ENCODE measurements at places on chromosomes 3 and 15.

DNA sequence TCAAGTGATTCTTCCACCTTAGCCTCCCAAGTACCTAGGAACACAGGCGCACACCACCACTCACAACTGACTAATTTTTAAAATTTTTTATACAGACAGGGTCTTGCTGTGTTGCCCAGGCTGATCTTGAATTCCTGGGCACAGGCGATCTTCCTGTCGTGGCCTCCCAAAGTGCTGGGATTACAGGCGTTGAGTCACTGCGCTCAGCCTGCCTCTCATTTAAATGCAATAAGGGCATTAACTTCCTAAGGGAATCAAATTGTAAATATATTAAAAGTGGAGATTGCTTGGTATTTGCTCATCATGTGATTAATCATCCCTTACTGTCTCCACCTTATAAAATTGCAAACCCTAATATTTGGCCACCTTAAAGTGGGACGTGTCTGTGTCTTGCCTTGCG, 65.2 kb downstream of the PGPEP1L start:
- DNase-seq, result no peak

- no peak for DNase-seq
These were observed 122.1 kb upstream of the IQSEC1 start for GRCh38 chr3:13195374-13195773.

DNA sequence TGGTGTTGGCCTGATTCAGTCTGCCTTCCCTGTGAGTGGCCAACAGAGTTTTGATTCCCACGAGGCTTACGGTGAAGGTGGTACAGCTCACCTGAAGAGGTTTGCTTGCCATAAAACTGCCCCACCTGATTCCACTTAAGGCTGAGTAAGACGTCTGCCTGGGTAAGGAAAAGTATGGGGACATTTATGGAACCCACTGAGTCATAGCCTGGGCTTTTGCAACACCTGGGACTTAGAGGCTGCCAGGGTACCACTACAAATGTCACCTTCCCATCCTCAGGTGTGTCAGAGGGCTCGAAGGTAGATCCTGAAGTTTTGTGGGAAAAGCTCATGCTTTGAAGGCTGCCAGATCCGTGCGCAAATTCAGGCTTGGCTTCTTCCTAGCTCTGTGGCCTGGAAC, 56.9 kb upstream of the SLCO2A1 start:
- DNase-seq, result no peak

DNA sequence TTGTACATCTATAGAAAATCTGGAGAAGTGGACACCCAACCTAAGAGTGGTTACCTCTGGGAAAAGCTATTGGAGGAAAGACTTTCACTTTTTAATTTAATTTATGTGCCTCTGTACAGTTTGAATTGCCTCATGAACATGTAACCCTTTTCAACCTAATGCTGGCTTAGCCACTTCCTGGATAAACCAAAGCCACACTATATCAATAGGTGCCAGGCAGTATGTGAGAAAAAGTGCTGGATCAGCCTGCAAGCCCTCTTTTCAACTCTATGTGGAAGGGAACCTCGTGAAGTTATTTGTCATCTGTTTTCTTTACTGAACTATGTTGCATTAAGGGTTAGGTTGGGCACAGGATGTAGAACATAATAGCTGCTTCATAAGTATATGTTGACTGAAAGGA, 9.3 kb upstream of the TOPAZ1 start:
- DNase-seq, result no peak

DNA sequence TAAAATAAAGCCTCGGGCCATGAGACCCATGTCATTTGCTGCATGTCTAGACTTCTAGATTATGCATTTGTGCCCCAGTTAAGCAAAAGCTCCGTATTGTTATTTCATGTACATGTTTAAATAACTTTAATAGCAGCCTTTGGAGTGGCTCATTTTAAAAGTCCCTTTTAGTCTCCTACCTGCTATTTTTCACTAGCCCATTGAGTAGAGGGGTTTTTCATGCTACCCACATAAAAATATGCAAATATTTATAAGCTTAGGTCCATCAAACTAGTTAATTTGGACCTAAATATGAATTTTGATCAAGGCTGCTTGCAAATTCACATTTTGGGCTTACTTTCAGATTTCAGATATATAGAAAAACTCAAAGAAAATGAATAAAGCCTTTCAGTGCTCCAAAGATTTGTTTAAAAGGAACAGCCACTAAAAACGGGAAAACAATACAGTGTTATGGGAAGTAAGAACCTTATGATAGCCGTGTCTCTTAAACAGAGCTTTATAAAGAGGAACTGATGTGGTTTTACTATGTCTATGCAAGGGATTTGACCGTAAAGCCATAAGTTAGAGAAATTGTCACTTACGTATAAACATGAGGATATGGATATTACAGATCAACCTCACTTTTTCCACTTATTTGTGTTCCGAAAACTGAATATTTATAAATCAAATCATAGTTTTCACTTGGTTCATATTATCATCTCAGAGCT, 30.0 kb downstream of the FILIP1L start:
- DNase-seq, result no peak

GRCh38 chr3:45409921-45410320, 21.5 kb downstream of the LARS2 start:
- no peak for DNase-seq

DNA sequence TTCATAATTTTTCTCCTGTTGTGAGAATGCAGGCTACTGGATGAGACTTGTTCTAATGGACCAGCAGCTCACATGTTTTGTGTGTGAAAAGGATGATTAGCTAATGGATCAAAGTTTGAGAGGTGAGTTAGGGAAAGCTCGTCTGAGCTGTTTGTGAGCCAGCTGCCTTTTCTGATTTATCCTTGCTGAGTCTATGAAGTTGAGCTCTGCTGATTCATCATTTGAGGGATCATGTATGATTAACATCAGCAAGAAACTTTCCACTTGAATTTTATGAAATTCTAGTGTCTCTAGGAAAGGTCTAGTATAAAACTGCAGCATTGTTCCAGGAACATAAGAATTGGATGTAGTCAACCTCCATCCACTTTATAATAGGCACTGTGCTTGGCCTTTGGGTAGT, 698.7 kb downstream of the NTRK3 start:
- no peak for DNase-seq

- DNase-seq, result no peak
These were observed 73.1 kb downstream of the WDR76 start for GRCh38 chr15:43899928-43900327.

DNA sequence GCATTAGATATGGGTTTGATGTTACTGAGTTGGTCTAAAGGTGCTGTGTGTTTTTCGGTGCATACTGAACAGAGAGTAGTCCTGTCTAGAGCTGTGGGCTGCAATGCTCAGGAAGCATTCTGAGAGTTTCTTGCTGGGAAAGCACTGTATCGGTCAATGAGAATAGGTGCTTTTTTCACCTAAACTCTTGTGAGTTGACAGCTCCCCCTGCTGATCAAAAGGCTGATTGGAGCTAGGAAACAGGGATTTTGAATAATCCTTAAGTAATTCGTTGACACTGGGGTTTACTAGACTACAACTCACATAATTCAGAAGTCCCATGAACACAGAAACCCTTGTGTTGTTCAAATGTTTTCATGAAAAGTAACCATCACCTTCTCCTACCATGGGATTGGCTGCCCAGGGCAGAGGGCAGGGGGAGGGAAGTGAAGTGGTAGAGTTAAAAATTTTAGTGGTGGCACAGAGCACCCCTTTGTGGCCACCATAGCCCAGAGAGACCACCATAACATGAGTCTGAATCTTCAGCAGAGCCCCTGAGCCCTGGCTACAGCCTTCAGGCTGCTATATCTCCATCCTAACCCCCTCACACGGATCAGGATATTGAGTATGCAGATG, 13.0 kb upstream of the MANF start:
- peak; percentile 52 for DNase-seq

GRCh38 chr15:39887832-39888231, 32.2 kb downstream of the GPR176 start:
- no peak for DNase-seq

DNA sequence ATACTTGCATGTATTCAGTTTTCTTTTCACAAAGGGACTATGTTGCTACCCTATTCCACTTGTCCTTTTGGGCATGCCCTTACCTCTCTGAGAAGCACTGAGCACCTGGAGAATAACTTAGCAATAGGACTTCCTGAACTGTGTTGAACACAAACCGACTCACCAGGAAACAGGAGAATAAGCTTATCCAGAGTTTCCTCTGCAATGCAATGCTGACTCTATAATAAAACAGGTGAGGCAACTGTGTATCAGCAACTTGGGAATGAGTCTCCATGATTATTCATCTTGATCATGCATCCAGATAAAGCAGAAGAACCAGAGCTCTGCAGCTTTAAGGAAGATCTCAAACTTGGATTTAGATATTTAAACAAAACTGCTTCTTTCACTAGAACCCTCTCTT, 806.5 kb downstream of the IGSF11 start:
- DNase-seq, result no peak

DNA sequence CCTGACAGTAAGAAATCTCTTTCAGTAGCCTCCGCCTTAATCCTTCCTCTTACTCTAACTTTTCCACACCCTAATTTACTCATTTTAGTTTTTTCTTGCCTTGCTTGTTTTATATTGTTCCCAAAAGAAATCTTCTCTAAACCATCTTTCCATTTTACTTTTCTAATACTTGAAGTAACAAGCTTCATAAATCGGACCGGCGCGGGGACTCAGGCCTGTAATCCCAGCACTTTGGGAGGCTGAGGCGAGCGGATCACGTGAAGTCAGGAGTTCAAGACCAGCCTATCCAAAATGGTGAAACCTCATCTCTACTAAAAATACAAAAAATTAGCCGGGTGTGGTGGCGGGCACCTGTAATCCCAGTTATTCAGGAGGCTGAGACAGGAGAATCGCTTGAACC, 17.3 kb downstream of the ZNF148 start:
- DNase-seq, result no peak

- no peak for DNase-seq
These were observed 359.4 kb downstream of the VPS13C start for GRCh38 chr15:61700803-61701202.

- no peak for DNase-seq
These were observed 89.0 kb downstream of the ATP1B3 start for GRCh38 chr3:141965471-141965870.

- DNase-seq, result no peak
These were observed 135.9 kb downstream of the KLHL25 start for GRCh38 chr15:85658816-85659215.

GRCh38 chr3:112736386-112736785, 95.4 kb upstream of the CCDC80 start:
- no peak for DNase-seq

- DNase-seq, result no peak
These were observed 71.4 kb downstream of the KLF13 start for GRCh38 chr15:31397851-31398661.

- DNase-seq, result no peak
These were observed 33.4 kb upstream of the INSYN1 start for GRCh38 chr15:73786538-73786937.

- no peak for DNase-seq
These were observed 208.9 kb downstream of the ROBO1 start for GRCh38 chr3:79558943-79559342.

DNA sequence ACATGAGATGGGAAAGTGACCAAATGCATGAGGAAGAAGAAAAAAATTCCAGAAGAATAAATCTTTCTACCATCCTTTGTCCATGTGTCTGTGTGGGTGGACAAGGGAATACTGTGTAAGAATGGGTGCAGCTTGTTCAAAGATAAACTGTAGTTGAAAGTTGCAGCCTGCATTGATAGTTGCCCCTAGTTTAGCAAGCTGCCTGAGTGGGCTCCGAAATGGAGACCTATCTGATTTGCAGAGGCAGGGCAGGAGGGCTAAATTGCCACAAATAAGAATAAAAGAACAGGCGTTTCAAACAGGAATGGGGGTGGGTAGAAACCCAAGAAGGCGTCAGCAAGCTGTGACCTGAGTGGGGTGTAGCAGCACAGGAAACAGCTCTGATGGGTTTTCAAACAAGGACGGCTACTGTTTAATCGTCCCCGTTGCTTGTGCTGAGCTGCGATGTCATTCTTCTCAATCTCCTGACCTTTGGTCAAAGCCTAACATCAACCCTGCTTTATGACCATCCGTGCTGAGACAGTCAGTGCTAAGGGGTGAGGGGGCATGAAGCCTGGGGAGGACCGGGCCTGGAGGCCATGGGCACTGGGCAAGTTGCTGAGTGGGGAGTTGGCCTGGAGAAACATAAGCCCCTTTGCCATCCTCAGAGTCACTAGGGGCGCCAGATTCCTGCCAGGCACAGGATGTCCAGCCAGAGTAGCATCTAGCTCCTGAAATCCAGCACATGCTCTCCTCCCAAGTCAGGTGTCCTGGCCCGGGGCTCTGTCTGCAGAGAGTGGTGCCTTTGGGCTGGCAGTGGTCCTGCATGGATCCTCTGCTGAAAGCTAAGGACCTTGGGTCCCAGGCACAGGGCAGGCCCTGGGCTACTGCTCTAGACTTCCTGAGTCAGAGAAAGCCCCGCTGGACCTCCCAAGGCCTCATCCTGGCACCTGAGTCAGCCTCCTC, 19.2 kb upstream of the C15orf39 start:
- no peak for DNase-seq

DNA sequence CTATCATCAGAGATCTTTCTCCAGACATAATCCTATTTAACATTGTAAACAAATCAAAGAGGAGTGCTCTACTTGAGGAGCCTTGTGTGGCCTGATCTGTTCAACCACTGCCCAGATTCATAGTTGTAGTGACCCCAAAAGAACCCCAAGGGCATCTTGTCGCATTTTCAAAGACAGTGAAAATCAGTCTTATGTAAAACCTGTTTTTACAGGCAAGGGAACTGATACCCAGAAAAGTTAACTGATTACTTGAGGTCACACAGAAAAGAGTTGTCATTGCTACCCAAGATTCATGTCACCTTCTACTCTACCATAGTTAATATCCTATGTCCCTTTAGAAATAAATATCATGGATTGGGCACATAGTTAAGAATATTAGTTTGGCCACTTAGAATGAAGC, 40.5 kb upstream of the ARPP21 start:
- no peak for DNase-seq

DNA sequence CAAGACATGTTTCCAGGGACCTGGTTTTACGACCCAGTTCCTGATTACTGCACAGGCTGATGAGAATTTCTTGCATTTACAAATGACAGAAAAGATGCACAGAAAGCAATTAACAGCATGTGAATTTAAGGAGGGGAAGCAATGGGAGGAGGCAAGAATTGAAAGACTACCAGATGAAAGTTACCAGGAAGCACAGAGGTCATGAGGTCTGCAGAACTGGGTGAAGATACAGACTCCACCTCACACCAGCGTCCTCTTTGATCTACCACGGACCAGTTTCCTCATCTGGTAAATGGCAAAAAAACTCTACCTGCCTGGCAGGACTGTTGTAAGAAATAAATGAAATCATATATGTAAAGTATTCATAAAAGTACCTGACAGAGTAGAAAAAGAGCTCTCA, 266.0 kb downstream of the MAGI1 start:
- DNase-seq, result no peak

DNA sequence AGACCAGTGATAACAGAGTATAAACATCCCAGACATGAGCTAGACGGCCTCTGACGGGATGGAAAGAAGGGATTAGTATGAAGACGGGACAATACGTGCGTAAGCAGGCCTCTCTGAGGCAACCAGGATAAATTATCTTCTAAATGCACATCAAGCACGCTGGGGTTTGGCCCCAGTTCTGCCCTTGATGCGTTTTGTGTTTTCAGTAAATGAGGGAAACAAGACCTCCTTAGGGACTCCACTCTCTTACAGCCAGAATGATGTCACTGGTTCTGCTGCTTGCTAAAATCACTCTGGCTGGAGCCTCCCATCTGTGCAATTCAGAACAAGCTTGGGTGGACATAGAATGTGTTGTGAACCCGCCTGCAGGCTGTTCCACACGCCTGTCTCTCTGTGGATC, 156.0 kb upstream of the MCTP2 start:
- DNase-seq, result no peak

Data from activated T-cell treated with anti-CD3 and anti-CD28 coated beads for 4 hours (primary cell).